ENCODE measurements at places on chromosomes 12 and 14.

DNA sequence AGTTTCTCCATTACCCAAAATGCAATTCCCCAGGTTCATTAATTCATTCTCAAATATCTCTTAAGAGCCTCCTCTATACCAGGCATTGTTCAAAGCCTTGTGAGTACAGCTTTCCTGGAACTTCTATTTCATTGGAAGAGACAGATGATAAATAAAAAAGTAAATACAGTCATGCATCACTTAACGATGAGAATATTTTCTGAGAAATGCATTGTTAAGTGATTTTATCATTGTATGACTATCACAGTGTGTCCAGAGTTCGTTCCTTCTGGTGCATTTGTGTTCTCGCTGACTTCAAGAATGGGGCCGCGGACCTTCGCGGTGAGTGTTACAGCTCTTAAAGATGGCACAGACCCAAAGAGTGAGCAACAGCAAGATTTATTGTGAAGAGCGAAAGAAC is 66.0 kb downstream of the ANO4 start:
- DNase-seq = peak; percentile 23

DNA sequence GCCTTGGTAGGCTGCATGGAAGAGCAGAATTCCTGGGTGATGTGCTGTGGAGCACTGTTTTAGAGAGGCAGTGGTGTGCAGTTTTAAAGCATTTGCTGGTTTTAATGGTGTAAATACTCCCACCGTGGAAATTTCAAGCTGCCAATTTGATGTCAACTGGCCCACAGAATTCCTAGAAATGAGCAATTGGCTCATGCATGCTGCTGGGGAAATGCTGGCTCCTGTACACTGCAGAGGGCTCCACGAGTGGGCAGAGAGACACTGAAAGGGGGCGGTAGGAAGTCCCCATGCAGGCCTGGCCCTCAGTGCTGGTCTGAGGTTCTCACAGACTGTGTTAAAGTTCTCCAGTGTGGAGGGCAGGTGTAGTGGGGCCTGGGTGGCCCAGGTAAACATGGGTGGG is 99.4 kb upstream of the NTF3 start:
- no peak for DNase-seq

GRCh38 chr12:89238593-89238992 is 113.7 kb downstream of the DUSP6 start:
- DNase-seq = no peak

- no peak for DNase-seq
Measured at GRCh38 chr14:68397371-68397811, 395.5 kb downstream of the ZFP36L1 start.

- peak; percentile 33 for DNase-seq
Measured at GRCh38 chr12:66279123-66279712, 23.1 kb upstream of the HELB start.
